GM23248 (cell line): ENCODE measurements at places on chromosomes 11 and 22.

GRCh38 chr11:77249427-77249826 lies 52.1 kb downstream of the GDPD4 start:
- DNase-seq: peak; percentile 43

DNA sequence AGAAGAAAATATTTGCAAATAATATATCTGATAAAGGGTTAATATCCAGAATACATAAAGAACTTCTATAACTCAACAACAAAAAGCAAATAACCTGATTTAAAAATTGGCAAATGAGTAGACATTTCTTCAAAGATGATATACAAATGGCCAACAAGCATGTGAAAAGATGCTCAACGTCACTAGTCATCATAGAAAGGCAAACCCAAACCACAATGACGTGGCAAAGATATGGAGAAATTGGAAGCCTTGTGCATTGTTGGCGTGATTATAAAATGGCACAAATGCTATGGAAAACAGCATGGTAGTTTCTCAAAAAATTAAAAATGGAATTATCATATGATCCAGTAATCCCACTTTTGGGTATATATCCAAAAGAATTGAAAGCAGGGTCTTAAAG lies 466.3 kb downstream of the TBC1D22A start:
- DNase-seq: peak; percentile 4

GRCh38 chr11:57426439-57426928 lies 437 bp downstream of the SLC43A3 start:
- peak; percentile 59 for DNase-seq

- DNase-seq: no peak
Observed at GRCh38 chr11:121538054-121538453, 85.3 kb upstream of the SORL1-AS1 start.

DNA sequence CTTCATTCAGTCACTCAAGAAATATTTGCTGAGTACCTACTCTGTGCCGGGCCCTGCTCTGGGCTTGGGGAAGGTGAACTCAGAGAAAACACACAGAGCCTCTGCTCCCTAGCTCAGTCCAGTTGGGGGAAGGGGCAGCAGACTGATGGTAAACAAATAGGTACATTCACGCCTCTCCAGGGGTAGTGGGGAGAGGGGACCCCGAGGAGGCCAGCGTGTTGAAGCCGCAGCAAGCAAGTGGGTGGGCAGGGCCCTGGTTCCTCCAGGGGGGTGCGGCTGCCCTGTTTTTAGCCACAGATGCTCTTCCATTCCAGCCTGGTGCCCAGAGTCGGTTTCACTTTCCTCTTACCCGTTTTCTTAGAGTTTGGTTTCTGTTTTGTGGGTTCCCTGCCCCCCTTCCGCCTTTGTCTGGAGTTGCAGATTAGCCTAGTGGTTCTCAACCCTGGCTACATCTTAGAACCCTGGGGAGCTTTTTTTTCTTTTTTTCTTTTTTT lies 8.7 kb downstream of the DRAP1 start:
- DNase-seq: peak; percentile 31

- DNase-seq: no peak
Observed at GRCh38 chr11:10318527-10318802, 13.6 kb downstream of the ADM start.

- no peak for DNase-seq
Observed at GRCh38 chr11:13104619-13105236, 95.6 kb downstream of the RASSF10 start.

DNA sequence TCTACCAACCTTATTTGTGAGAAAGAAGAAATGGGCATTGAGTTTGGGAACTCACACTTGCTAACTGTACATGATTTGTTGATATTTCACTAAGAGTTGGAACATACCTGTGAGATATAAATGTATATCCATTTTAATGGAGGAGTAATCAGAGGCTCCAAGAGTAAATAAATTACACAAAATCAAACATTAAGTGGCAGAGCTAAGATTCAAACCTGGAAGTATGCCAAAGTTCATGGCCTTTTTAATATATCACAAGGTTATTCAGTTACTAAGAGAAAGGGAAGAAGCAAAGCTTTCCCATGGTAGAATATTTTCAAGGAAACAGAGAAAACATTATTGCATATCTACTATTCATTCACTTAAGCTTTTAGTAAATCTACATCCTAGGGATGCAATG lies 1641.1 kb downstream of the FAM181B start:
- no peak for DNase-seq

GRCh38 chr11:120911943-120912342 lies 112.0 kb upstream of the TBCEL start:
- DNase-seq: no peak

DNA sequence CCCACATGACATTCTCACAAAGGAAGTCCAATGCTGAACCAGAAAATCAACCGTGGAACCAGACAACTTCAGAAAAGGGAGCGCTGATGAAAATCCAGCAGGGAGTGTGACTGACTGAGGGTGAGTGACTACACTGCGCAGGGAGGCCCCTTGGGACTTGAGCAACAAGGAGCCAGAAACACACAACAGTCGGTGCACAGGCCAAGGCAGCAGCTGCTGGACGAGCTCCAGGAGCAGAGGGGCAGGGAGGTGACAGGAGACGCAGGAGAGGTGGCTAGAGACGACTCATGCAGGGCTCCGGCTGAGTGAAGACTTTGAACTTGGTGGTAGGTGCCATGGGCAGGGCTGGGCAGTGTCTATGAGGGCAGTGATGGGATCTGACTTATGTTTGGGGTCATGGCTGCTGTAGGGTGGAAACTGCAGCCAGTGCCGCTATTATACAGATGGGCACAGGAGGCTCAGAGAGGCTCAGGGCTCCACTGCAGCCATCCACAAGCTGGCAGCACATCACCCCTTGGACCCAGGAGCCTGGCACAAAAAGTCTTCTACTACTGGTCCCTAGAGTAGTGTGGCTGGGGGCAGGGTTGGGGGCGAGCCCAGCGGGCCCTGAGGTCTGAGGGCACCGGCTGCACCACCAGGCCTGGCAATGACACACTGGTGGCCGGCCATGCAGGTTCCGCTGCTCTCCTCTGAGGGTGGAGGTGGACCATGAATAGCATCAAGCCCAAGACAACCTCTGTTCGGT lies 10.3 kb upstream of the FADD start:
- no peak for DNase-seq

GRCh38 chr11:86916330-86916729 lies 38.9 kb downstream of the FZD4 start:
- peak; percentile 88 for DNase-seq

DNA sequence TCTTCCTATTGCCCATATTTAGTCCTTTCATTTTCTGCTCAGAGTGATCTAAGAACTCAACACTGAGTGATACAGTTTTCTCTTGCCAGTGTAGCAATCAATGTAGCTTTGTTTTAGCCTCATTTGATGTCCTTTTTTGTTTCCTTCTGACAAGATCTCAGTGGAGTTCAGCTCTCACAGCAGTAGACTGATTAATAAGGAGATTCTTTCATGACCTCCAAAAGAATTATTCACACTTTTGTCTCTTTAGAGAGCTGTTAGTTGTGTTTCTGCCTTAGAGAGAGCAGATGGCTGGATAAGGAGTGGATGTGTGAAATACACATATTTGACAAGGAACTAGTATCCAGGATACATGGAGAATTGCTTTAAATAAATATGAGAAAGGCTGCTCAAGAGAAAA lies 6.6 kb upstream of the TMEM225 start:
- no peak for DNase-seq

GRCh38 chr11:82533628-82534327 lies 199.9 kb downstream of the FAM181B start:
- DNase-seq: no peak

DNA sequence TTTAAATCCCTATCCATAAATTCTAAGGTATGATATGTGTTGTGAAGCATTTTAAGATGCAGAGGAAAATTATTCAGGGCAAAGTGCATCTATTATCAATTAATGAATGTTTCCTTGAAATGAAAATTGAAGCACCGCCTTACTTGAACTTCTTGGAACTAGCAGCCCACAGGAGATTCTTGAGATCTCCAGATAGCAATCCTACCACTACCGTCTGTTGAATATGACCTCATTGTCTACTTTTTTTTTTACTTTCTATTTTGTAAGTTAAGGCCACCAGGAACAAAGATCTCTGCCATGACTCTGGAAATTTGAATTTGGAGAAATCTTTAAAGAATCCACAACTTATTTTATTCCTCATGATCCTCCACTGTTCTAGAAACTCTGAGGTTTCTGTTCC lies 808.7 kb downstream of the KCNA4 start:
- no peak for DNase-seq

DNA sequence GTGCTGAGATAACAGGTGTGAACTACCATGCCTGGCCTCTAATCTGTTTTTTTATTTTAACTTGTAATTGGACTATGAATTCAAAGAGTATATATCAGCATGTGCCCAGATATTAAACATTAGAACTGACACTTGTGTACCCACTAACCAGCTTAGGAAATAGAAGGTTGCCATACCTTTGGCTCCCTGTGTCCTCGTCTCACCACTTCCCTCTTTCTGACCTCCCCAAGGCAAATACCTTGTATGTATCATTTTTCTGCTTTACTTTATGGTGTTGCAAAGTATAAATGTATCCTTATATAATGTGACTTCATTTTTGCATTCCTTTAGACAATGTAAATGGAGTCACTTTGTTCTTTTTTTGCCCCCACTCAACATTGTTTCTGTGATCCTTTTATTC lies 9.1 kb downstream of the PPP6R3 start:
- no peak for DNase-seq

DNA sequence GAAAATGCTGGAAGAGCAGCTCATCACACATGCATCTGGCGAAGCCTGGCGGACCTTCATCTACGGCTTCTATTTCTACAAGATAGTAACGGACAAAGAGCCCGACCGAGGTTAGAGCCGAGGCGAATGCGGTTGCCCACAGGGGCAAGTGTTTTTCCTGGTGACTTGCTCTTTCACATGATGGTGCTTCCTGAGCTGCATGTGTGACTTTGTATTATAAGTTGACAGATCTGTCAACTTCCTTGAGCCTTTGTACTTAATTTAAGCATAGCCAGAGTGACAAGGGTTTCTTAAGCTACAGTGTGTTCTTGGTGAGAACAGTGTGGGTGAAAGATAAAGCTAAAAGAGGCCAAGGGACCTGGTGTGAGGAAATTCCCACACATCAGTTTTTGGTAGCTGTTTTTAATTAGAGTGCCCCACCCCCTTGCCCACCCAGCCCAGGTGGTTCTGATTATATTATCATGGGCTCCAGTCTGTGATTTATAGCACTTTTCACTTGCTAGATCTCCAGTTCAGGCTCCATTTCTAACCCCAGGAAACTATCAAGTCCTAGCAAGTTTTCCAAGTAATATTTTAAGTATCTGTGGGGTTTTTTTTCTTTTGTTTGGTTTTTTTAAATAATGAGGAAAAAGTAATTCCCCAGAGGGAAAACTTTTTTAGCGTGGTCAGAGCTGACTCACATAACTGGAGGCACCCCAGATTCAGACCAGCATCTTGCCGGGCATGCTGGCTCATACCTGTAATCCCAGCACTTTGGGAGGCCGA lies 68.0 kb upstream of the YWHAH start:
- peak; percentile 80 for DNase-seq

DNA sequence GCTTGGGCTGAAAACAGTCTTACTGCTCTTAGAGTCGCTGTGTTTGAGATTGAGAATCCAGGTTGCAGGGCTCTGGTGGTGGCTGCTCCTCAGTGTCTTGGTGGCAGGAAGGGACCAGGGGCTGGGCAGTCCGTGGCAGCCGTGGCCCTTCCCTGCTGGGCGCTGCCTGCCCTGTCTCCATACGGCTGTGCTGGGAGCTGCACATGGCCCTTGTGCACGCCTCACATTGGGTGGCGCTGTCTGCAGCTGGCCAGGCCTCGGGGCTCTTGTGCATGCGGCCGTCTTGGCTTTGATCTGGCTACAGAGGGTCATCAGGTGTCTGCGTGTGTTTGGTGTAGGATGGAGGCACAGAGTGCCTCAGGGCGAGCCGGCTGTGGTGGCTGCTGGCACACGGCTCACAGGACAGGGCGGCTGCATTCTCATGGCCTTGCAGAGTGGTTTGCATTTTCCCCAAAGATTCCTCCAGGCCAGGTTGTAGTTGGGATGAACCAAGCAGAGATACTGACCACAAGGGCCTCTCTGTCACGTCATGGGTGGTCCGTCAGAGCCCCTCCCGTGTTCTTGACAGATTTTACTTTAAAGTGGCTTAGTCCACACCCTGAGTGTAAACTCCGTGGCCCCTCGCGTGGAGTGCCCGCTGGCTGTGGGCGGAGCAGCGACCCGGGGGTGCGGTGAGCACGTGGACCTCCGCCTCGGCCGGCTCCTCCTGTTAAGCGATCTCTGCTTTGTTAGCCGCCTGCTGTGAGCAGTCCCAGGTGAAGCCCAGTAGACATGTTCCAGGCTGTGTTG lies 34.7 kb downstream of the MUC6 start:
- DNase-seq: no peak

- DNase-seq: no peak
Observed at GRCh38 chr11:43927925-43928707, 14.3 kb upstream of the C11orf96 start.

GRCh38 chr22:20750461-20751184 lies 23.3 kb upstream of the SERPIND1 start:
- peak; percentile 93 for DNase-seq

DNA sequence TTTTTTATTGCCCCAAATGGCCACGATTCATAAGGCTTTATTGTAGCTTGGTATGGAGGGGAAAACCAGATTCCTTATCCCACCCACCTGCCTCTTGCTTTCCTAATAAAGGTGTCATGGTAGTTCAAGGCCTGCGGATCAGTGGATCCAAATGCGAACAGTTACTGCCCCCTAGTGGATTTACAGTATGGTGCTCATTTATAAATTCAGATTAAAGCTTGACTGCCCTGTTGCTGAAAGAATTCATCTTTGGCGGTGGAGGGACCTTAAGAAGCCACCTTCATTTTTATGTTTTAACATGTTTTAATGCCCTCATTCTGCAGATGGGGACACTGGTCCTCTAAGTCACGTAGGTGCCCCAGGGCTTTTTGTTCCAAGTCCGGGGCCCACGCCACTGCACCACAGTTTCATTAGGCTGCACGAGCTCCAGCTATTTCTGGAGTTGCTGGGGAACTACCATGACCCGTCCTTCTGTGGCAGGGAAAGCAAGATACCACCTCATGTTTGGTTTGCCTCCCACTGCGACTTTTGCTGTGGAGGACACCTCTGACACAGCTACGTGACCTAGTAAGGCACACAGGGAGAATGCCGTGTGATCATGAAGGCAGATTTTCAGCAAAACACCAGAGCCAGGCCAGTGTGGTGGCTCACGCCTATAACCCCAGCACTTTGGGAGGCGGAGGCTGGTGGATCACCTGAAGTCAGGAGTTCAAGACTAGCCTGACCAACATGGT lies 15.6 kb upstream of the INCENP start:
- DNase-seq: peak; percentile 76
